ENCODE measurements at places on chromosomes 13 and 19.
A peak's percentile ranks its signal among the peaks of the same experiment; 100 is the strongest.

- DNase-seq, result peak; percentile 28
Observed at GRCh38 chr13:35964863-35965180, 166.4 kb downstream of the DCLK1 start.

DNA sequence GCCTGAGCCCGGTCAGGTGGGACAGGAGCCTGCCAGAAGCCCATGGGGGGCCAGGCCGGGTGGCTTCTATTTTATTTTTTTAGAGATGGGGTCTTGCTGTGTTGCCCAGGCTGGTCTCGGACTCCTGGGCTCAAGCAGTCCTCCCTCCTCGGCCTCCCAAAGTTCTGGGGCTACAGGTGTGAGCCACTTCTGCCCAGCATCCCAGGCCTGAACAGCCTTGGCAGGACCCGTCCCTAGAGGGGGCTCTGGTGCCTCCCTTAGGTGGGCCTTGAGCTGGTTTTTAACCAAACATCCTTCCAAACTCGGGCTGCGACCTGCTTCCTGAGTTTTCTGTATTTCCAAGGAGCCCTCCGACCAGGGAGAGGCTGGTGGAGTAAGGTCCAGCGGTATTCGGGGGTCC lies 10.5 kb downstream of the COMP start:
- DNase-seq, result no peak

DNA sequence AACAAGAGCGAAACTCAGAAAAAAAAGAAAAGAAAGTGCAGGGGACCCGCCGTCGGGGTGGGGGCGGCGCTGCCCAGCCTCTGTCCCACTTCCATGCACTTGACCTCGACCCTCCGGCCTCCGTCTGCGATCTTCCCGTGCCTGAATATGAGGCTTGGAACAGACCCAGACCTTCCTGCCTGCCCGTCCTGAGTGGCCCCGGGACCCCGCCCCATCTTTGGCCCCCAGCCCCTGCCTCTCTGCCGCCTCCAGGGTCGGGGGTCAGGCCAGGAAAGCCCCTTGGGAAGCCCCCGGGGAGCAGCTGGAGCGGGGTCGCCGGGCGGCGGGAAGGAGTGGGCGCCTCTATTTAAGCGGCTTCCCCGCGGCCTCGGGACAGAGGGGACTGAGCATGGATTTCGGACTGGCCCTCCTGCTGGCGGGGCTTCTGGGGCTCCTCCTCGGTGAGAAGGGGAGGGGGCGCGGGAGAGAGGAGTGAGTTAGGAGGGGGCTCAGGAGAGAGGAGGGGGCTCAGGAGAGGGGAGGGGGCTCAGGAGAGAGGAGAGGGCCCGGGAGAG lies at the start of gene MADCAM1:
MADCAM1 (plus strand) TSS at position 375 of the 554 bp plus-strand sequence; CDS start at position 389, 14 bp downstream.
- DNase-seq, result no peak

- DNase-seq, result no peak
Observed at GRCh38 chr19:46471811-46472543, 614 bp upstream of the PNMA8A start.

- DNase-seq, result no peak
Observed at GRCh38 chr13:103055166-103055565, 11.1 kb downstream of the SLC10A2 start.

GRCh38 chr19:50889638-50890037 lies 16.4 kb downstream of the KLK2 start:
- DNase-seq, result no peak

Measured in umbilical cord (tissue), 2 donors.